ENCODE measurements at places on chromosomes 13 and 19. TPM values are rescaled to one million over a fixed set of nuclear protein-coding genes. Genes with fewer than 3 reads are reported as not detected.

GRCh38 chr13:45055198-45055901 lies 65.0 kb upstream of the GTF2F2 start:
- H3K4me3 ChIP-seq: no peak overlapping the region
- DNase-seq: no peak
- H3K27ac ChIP-seq: no peak overlapping the region
- peaks cover 4% of the 10 kb centered on the region for H3K4me1 ChIP-seq

DNA sequence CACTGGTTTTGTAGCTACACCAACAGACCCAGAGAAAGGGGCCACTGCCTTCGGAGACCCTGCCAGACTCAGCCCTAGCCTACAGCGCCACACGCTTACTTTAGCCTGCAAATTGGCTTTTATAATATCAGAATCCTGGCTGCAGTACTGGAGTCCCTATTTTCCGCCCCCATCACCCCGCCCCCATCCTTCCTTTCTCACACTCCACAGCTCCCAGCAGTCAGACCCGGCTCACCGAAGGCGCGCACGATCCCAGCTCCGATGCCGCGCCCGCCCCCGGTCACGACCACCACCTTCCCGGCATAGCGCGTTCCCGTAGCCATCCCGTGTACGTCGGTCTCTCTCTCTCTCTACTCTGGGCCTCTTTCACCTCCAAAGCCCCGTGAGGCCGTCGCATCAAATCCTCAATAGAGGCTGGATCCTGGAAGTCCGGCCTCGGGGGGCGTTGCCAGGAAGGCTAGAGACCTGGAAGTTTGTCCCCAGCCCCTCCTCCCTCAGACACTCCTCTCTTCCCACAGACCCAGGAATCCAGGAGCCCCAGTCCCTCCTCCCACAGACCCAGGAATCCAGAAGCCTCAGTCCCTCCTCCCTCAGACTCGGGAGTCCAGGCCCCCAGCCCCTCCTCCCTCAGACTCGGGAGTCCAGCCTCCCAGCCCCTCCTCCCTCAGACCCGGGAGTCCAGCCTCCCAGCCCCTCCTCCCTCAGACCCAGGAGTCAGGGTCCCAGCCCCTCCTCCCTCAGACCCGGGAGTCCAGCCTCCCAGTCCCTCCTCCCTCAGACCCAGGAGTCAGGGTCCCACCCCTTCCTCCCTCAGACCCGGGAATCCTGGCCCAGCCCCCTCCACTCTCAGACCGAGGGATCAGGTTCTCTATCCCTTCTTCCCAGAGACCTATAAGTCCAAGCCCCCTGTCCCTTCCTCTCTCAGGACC lies at the start of gene HSD17B14:
TSS of gene HSD17B14 (minus strand) at position 403 of the 929 bp plus-strand sequence. CDS start at position 323, 80 bp downstream.
- H3K27me3 ChIP-seq: no peaks in the 10 kb centered on the region
- DNase-seq: peak; percentile 75
- H3K27ac ChIP-seq: peak within 1 kb of the TSS; percentile 81
- H3K4me3 ChIP-seq: peak within 1 kb of the TSS; percentile 60
- H3K4me1 ChIP-seq: no peaks in the 10 kb centered on the region

DNA sequence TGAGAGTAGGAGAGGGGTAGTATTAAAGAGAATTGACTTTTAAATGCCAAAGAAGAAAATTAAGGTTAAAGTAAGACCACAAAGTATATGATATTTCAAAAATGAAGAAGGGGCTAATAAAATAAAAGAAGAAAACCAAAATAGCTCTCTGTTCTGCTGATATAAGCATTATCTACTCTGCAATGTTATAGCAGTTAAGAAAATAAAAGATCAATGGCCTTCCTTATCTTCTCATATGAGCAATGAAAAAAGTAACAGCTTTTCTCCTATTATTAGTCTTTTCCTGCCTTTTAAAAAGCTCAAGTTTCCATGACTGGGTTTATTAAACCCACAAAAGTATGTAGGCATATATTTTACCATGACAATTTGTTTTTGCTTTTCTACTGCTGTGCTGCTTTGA lies 126.4 kb downstream of the TBC1D4 start:
- H3K4me1 ChIP-seq: no peaks in the 10 kb centered on the region
- no peak overlapping the region for H3K4me3 ChIP-seq
- H3K36me3 ChIP-seq: peaks cover 8% of the 10 kb centered on the region
- no peak overlapping the region for H3K27ac ChIP-seq

DNA sequence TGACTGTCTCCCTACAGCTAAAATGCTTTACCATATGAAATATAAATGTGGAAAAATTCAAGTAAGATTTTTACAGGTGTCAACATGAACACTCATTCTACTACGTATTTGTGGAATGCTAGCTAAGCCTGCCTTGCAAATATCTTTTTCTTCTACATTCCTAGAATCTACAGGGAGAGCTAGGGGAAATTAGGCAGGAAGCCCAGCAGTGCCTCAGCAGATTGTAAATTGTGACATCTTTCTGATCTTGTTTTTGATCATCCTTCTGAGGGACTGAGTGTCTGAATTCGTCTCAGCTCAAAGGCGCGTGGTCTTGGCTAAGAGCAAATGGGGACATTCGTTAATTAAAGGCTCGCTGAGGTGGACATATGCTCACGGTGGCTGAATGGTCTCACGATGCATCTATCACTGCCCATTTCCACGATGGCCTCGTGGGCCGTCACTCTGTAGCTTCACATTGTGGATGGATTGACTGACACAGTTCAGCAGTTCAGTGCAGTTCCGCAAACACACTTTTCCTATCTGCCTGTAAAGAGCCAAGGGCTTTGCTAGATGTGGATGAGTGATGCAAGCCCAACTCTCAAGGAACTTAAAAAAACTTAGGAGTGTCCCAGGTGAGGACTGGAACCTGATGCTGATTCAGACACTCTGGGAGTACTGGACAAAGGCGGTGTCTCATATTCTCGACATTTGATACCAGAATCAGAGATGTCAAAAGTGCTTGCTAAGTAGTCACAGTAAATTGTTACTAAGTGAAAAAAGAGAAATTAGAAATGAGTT lies 562.5 kb downstream of the EFNB2 start:
- H3K36me3 ChIP-seq: no peaks in the 10 kb centered on the region
- H3K27me3 ChIP-seq: no peaks in the 10 kb centered on the region
- no peak overlapping the region for H3K27ac ChIP-seq
- no peaks in the 10 kb centered on the region for H3K4me1 ChIP-seq
- DNase-seq: no peak

GRCh38 chr19:32404933-32405430 lies 588 bp upstream of the DPY19L3 start:
- H3K27ac ChIP-seq: peak overlapping the region; percentile 96
- H3K27me3 ChIP-seq: no peaks in the 10 kb centered on the region
- peak overlapping the region; percentile 86 for H3K4me3 ChIP-seq
- DNase-seq: peak; percentile 87
- H3K4me1 ChIP-seq: peaks cover 9% of the 10 kb centered on the region

GRCh38 chr13:33249066-33249465 lies 36.5 kb downstream of the STARD13 start:
- H3K4me1 ChIP-seq: peaks cover 16% of the 10 kb centered on the region
- DNase-seq: no peak
- no peak overlapping the region for H3K4me3 ChIP-seq
- no peaks in the 10 kb centered on the region for H3K36me3 ChIP-seq
- no peaks in the 10 kb centered on the region for H3K27me3 ChIP-seq
- no peak overlapping the region for H3K27ac ChIP-seq

DNA sequence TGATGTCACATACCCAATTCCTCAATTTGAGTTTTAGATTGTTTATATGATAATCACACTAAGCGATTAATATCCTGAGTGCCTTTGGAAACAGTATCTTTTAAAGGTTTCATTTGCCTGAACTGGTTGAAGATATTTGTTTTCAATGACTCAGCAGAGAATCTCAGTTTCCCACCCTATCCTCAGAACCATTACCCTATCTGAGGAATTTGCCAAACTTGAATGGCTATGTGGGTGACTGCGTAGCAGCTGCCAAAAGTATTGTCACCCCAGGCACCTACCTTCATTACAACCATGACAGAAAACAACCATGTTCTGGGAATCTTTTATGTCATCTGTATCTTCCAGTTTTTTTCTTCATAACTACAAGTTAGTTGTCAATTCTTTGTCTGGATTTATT lies 440.1 kb upstream of the NBEA start:
- DNase-seq: no peak
- no peak overlapping the region for H3K4me3 ChIP-seq
- H3K27ac ChIP-seq: no peak overlapping the region
- no peaks in the 10 kb centered on the region for H3K36me3 ChIP-seq
- no peaks in the 10 kb centered on the region for H3K27me3 ChIP-seq

DNA sequence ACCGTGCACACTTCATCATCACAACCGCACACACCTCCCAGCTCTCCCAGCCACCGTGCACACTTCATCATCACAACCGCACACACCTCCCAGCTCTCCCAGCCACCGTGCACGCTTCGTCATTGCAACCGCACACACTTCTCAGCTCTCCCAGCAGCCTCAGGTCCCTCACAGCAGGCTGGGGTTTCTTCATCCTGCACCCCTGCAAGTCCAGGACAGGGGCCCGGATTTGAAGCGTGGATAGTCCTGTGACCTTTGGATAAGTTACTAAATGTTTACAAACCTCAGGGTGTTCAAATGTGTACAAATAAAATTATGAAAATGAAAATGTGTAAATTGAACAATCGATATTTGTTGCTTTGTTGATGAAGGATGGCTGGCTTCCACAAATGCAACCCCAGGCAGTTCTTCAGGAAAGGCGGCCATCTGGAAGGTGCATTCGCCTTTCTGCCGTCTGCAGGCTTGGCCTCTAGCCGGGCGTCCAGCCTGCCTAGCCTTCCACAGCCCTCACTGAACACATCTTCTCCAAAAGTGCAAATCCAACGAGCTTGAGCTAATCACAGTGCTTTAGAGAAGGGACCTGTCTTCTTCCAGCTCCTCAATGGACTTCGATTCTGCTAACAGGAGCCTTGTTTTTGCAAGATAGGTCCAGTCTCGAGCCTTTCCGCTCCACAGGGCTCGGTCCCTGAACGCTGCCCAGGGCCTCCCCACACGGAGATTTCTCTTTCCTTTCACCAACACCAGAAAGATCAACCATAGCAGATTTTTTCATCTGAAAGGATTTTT lies 74.2 kb downstream of the SPACA7 start:
- DNase-seq: no peak
- no peak overlapping the region for H3K4me3 ChIP-seq
- H3K4me1 ChIP-seq: no peaks in the 10 kb centered on the region

DNA sequence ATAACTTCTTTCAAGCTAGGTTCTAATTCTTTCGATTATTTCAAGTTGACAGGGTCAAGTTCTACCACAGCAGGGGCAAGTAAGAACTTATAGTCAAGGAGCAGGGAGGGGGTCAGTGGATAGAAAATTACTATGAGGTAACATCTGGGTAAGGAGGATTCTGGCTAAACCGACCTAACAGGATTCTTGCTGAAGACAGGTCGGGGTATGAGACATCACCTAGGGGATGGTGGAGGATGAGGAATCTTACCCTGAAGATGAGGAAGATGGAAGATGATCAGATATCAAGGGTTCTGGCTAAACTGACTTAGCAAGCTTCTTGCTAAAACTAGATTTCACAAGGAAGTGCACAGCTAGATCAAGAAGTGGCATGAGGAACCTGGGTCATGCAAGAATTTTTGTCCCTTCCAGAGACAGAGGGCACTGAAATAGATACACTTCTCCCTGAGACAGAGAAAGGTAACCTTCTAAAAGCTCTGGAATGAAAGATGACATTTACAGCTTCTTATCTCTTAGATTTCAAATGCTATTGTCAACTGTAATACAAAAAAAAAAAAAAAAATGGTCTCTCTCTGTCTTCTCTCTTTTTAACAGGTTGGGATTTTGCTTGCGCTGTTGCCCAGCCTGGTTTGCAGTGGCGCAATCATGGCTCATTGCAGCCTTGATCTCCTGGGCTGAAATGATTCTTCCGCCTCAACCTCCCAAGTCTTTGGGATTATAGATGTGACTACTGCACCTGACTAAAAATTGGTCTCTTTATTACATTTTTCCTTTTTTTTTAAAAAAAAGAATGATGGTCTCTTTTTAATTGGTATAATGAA lies 9.6 kb upstream of the METTL21C start:
- H3K36me3 ChIP-seq: no peaks in the 10 kb centered on the region
- H3K4me3 ChIP-seq: no peak overlapping the region
- no peaks in the 10 kb centered on the region for H3K4me1 ChIP-seq
- no peak overlapping the region for H3K27ac ChIP-seq
- no peaks in the 10 kb centered on the region for H3K27me3 ChIP-seq

DNA sequence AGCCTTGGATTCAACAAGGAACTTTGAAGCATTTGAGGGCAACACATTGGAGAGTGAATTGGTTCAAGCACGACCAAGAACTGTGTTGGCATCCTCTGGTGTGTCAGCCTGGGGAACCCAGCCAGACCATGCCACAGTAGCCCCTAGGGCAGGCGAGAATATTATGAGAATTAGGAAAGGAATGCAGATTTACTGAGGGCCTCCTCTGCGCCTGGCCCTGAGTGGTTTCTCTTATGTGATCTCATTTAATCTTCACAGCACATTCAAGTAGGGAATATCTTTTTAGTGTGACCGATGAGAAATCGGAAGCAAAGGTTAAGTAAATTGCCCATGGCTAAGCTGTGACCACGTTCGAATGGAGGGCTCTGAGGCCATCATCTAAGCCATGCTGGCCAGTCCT lies 15.3 kb upstream of the ERICH6B start:
- no peaks in the 10 kb centered on the region for H3K4me1 ChIP-seq
- no peak overlapping the region for H3K4me3 ChIP-seq
- DNase-seq: no peak

GRCh38 chr19:49556412-49557398 lies 23.7 kb downstream of the NOSIP start:
- H3K4me3 ChIP-seq: no peak overlapping the region
- no peak for DNase-seq
- no peak overlapping the region for H3K27ac ChIP-seq
- H3K4me1 ChIP-seq: peaks cover 31% of the 10 kb centered on the region
- peaks cover 45% of the 10 kb centered on the region for H3K36me3 ChIP-seq

GRCh38 chr13:104823709-104824108 lies 1711.8 kb downstream of the EFNB2 start:
- no peak for DNase-seq
- no peak overlapping the region for H3K4me3 ChIP-seq
- no peak overlapping the region for H3K27ac ChIP-seq
- no peaks in the 10 kb centered on the region for H3K27me3 ChIP-seq

DNA sequence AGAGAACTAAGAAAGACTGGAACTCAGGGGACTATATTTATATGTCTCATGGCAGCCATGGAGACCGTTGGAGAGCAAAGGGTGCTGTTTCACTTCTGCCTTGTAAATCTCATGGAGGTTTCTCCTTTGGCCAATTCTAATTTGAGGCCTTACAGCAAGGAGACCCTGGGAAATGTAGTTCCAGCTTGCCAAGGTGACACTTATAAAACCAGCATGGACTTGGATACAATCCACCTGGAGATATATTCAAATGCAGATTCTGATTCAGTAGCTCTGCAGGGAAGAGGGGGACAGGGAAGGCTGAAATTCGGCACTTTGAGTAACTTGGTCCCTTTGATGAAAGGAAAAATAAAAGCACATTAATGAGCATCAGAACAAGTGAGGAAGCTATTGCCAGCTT lies 90.0 kb downstream of the OXGR1 start:
- no peak overlapping the region for H3K4me3 ChIP-seq
- H3K27ac ChIP-seq: no peak overlapping the region
- no peaks in the 10 kb centered on the region for H3K27me3 ChIP-seq
- H3K36me3 ChIP-seq: no peaks in the 10 kb centered on the region

GRCh38 chr19:39701291-39701690 lies 3.0 kb upstream of the LGALS14 start:
- H3K27me3 ChIP-seq: no peaks in the 10 kb centered on the region
- no peaks in the 10 kb centered on the region for H3K4me1 ChIP-seq
- no peaks in the 10 kb centered on the region for H3K36me3 ChIP-seq
- H3K4me3 ChIP-seq: no peak overlapping the region

Gene CGB3
- not detected for total RNA-seq

Gene STARD13
- 60.4 TPM for total RNA-seq

Gene IGFL3
- total RNA-seq: not detected

Gene NLRP7
- total RNA-seq: not detected

Gene UNC13A
- total RNA-seq: 0.41 TPM

Gene SULT2B1
- total RNA-seq: 20.4 TPM

Gene MAP2K2
- total RNA-seq: 110 TPM

Gene SPRED3
- 1.6 TPM for total RNA-seq

Gene ZNF358
- total RNA-seq: 56.9 TPM

Gene ZNF613
- 5.8 TPM for total RNA-seq

Gene LILRA6
- total RNA-seq: 21.4 TPM
